ENCODE measurements at places on chromosomes 2 and 18.

DNA sequence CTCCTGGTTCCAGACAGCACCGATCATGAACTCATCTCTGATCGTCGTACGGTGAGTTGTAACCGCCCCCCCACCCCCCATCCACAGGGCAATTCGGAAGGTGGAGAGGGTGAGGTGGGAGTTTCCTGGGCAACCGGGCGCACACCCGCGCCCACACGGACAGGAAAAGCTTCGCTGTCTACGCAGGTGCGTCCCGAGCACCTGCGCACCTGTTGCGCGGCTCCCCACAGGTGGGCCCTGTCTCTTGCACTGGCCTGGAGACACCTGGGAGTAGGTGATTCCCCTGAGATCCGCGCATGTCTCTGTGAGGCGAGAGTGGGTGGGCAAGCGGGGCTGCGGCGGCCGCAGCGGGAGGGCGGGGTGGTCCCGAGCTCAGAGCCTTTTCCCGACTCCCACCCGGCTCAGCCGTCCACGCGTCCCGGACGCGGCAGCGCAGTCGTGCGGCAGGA lies 459 bp upstream of the ATP6V1C2 start:
- no peak for DNase-seq

- no peak for DNase-seq
Measured at GRCh38 chr2:33835911-33836310, 236.8 kb upstream of the FAM98A start.

GRCh38 chr2:97669448-97669847 lies at the start of gene C2orf92:
Gene C2orf92 (plus strand): TSS chr2:97669713. CDS start chr2:97669789, 76 bp downstream.
- DNase-seq, result no peak

DNA sequence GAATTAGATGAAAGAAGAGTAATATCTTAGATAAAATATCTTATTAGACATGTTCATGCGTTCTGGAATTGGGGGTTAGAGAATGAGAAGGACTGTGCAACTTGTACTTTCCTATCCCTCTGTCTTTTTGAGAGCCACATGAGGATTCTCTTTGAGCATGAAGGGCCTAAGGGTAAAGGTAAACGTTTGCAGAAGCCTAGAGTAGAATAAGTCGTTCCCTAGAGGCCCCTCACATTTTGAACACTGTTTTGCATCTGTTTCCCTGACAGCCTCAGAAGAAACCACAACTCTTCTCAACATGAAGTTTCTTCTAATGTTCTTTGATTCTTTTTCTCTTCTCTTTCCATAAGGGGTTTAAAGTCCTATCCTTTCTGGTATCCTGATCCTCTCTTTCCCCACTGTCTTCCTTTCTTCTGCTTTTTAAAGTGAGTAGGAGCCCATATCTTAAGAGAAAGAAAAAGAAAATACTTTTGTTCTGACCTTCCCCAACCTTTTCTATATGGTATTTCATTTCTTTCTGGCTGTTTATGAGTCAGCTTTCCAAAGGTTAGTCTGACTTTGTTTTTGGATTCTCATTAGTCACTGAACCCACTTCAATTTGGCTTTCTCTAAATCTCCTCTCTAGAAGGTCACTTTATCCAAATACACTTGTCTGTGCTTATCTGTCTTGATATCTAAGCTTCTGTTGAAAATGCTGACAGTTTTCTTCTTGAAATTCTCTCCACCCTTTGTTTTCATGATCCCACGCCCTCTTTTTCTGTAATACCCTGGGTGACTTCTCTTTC lies 34.8 kb downstream of the PPP1R1C start:
- DNase-seq, result no peak

DNA sequence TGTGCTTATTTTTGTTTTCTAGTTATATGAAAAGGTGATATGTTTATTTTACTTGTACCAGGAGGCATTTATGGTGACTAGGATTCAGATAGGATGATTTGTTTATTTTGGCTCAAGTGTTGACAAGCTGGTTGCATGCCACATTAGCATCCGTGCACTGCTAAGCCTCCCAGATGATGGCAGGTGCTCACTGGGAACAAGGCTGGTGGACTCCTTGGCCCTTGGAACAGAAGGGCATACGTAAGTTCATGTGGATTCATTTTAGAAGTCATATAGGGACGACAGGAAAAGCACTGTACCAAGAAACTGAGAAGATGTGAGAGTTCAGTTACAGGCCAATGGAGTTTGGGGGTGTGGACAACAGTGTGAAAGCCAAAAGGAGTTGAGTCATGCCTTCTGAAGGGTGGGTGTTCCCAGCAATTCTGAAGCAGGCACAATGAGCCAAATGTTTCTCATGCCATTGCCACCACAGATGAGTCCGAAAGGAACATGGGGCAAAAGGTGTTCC lies 166.2 kb downstream of the PHLPP1 start:
- no peak for DNase-seq

DNA sequence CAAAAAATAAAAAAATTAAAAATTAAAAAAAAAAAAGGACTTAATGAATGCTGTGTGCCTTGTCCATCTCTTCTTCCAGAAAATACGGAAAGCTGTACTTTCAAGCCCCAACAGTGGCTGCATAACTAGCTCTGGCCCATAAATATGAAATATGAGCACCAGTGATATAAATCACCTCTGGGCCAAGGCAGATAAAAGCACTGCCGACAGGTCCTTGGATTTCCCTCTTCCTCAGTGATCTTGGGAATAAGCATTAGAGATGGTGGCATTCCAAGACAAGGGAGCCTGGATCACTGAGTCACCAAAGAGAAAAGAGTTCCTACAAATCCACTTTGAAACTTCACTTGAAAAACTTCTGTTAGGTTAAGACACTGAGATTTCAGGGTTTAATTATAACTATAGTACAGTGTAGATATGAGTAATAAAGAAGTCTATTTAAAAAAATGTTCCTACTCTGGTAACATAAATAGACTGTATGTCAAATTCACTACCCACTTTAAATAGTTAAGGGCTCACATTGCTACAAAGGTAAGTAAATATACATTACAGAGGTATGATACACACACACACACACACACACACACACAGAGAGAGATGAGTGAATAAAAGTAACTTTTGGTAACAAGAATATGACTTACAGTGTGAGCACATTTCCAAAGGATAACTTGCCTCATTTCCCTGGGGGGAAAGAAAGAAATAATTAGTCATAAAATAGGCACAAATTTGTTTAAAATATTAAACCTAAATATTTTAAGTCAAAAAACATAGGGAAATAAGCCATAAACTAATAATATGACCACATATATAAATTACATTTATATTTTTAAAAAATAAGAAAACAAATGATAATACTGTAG lies 35.6 kb downstream of the PPP3R1 start:
- no peak for DNase-seq

DNA sequence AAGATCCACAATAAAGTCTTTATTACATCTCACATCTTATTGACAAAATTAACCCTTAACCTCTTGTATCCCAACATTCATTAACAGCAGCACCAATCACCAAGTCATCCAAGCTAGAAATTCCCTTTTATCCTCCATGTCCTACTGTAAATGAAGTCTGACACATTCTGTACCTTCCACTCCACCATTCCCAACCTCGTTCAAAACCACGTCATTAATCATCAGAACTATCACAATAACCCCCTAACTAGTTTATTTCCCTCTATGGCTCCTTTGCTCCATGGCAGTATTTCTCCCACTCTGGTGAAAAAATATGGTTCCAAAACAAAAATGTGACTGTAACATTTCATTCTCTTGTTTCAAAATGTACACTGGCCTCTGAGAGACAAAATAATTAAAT lies 1626.2 kb downstream of the LRP1B start:
- DNase-seq, result no peak

- no peak for DNase-seq
Measured at GRCh38 chr18:62399276-62399675, 74.2 kb downstream of the TNFRSF11A start.

DNA sequence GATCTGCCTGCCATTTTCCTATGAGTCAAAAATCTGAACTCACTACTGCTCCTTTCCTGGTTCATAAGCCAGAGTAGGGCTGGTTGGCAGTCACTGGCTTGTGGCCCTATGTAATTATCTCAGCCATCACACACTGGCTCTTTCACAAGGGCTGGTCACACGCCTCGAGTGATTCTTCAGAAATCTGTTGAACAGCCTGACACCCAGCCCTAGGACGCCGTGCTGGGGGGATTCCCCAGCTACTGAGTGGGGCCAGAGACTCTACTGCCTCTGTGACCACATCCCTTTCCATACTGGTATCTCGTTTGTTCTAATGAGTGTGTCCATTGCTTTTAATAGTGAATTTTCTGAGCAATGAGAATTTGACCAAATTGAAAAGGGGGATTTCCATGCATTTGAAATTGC lies 45.8 kb upstream of the RBM44 start:
- no peak for DNase-seq

GRCh38 chr2:233242231-233242927 lies 9.1 kb upstream of the ATG16L1 start:
- DNase-seq, result no peak

GRCh38 chr18:13386891-13387801 lies 168.6 kb downstream of the LDLRAD4 start:
- DNase-seq, result no peak

DNA sequence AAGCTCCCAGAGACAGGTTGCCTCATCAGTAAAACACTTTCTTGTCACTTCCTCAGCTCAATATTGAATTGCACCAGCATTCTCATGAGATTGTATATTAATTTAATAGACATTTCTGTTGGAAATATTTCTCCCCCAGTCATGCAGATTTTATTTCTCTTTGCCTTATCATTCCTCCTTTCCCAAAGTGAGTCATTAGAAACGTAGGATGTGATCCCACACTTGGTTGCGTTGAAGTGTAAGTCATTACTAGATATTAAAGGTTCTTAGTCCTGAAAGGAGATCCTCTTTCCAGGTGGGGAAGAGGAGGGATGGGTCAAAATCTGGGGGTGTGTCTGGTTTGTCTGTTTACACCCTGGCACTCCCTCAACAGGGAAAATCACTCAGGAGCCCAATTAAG lies 438.2 kb downstream of the SLC4A3 start:
- DNase-seq, result no peak

- DNase-seq, result no peak
Measured at GRCh38 chr2:73415906-73416305, 30.3 kb downstream of the ALMS1 start.

GRCh38 chr2:101763496-101764333 lies 66.2 kb downstream of the MAP4K4 start:
- no peak for DNase-seq

GRCh38 chr2:127094509-127095366 lies 12.2 kb downstream of the BIN1 start:
- DNase-seq, result no peak

GRCh38 chr18:47436871-47437270 lies 185.4 kb upstream of the SKOR2 start:
- no peak for DNase-seq

DNA sequence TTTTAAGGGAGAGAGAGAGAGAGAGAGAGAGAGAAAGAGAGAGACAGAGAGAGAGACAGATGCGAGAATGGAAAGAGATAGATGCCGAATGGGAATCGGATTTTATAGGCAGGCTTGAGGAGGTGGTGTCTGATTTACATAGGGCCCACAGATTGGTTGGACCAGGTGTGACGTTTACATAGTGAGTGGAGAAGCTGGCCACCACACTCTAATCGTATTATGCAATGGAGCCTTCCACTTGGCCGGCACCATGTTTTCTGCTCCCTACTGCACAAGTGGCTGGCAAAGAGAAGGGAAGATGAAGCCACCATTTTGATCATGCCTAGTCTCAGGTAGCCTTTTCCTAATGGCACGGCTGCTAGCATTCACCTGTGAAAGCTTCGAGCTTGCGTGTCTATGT lies 33.9 kb downstream of the CD8B2 start:
- DNase-seq, result no peak

DNA sequence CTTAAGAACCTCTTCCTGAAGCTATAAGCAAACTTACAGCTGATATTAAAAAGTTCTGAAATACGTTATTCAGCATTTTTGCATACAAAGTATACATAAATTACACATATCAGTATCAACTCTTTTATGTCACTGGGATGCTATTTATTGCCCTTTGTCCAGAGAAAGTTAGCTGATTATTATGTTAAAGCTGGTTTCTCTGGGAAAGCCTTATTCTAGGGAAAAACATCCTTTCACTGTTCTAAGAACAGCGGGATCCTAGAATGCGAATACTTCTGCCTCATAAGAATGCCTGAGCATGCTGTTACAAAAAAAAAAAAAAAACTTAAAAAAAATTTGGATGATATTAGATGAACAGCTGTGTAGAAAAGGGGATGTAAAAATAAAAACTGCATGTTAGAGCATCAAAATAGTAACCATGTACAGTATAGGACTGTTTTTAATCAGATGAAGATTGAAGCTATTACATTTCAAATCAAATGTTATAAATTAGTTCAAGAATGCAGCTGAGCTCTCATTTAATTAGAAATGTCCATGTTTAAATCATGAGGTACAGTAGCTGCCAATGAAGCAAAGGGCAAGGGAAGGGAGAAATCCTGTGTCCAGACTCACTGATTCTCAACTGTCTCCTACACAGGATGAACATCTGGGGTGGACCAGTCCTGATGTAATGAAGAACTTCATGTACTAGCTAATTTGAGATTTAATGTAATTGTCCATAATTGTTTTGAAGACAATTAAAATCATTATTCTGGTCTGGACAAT lies 8.2 kb downstream of the FTCDNL1 start:
- no peak for DNase-seq

- DNase-seq, result no peak
Measured at GRCh38 chr2:200966770-200967169, 3.3 kb upstream of the ORC2 start.

- peak; percentile 36 for DNase-seq
Measured at GRCh38 chr18:61894751-61895524, 2.1 kb upstream of the RNF152 start.

DNA sequence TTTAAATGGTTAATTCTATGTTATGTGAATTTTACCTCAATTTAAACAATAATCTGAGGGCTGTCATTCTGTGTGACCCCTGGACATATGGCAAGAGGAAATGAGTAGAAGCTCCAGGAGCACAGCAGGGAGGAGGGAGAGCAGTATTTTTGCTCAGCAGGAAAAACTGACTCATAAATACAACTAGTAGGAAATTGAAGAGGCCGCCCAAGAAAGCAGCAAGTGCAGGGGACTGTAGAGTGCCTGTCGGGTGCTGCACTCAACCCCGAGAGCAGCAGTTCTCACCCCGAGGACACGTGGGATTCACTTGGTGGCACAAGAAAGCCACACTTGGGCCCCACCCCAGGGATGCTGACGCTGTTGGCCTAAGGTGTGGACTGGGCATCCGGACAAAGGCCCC lies 60.8 kb downstream of the NPAS2 start:
- no peak for DNase-seq

DNA sequence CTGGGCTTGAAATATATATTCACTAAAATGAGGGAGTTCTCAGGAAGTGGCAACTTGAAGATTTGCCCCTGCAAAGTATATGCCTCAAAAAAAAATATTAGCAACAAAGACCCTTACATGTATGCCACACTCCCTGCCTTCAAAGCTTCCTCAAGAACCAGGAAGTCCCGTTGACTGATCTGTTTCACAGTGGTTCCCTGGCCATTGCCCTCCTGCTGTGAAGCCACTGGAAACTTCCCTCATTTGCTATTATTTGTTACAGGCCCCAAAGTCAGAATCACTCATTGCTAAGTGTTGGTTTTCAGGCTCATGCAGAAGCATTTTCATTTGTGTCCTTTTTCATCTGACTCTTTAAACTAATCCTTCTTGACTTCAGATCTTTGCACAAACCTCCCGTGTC lies 421.5 kb downstream of the ZNF521 start:
- DNase-seq, result no peak
